ENCODE measurements at places on chromosomes 11 and 22. TPM values are rescaled to one million over a fixed set of nuclear protein-coding genes. Genes with fewer than 3 reads are reported as not detected.

Gene CLMP
- total RNA-seq = 4.4 TPM

Gene OR6T1
- total RNA-seq = not detected

DNA sequence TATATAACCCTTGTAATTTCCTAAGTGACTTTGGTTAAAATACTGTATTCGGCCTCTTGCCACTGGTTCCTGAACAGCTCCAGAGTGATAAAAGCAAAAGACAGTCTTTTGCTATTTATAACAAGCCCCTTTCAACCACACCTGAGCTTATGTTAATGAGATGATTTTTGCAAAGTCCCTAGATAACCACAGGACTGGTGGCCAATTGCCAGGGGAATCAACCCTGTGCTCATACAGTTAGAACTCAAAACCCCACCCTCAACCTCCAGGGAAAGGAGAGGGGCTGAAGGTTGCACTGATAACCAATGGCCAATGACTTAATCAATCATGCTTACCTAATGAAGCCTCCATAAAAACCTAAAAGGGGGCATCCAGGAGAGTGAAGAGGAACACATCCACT is 77.9 kb downstream of the SIK3 start:
- H3K4me1 ChIP-seq = peaks cover 57% of the 10 kb centered on the region
- no peaks in the 10 kb centered on the region for H3K27me3 ChIP-seq
- H3K4me3 ChIP-seq = no peak overlapping the region
- H3K27ac ChIP-seq = no peak overlapping the region
- no peaks in the 10 kb centered on the region for H3K36me3 ChIP-seq

DNA sequence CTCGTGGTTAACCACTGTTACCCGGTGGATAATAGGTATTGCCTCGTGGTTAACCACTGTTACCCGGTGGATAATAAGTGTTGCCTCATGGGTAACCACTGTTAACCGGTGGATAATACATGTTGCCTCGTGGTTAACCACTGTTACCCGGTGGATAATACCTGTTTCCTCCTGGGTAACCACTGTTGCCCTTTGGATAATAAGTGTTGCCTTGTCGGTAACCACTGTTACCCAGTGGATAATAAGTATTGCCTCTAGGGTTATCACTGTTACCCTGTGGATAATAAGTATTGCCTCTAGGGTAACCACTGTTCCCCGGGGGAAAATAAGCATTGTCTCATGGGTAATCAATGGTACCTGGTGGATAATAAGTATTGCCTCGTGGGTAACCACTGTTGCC is 15.0 kb upstream of the NXPE4 start:
- DNase-seq = no peak
- no peaks in the 10 kb centered on the region for H3K27me3 ChIP-seq
- H3K36me3 ChIP-seq = no peaks in the 10 kb centered on the region
- no peaks in the 10 kb centered on the region for H3K4me1 ChIP-seq
- no peak overlapping the region for H3K27ac ChIP-seq
- no peak overlapping the region for H3K4me3 ChIP-seq

GRCh38 chr11:67354075-67355022 is 1.0 kb upstream of the POLD4 start:
- peaks cover 56% of the 10 kb centered on the region for H3K4me1 ChIP-seq
- peak overlapping the region; percentile 97 for H3K4me3 ChIP-seq
- H3K27ac ChIP-seq = peak overlapping the region; percentile 100
- DNase-seq = peak; percentile 79
- no peaks in the 10 kb centered on the region for H3K27me3 ChIP-seq

DNA sequence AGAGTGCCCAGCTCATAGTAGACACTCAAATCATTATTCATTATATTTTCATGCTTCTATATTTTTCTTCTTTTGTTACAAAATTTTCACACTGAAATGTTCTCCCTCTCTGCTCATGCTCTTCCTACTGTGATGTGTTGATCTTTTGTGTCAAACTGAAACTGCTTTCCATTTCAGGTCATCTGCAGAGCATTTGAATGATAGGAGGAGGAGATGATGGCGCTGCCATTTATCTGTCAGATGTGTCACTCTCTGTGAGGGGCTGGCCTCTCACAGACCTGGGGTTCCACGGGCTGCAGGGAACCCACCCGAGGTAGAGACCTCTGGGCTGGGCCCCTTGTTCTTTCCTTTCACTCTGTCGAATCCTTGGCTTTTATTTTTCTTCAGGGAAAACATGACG is 41.1 kb downstream of the OR10A6 start:
- DNase-seq = no peak
- H3K4me1 ChIP-seq = peaks cover 6% of the 10 kb centered on the region
- no peaks in the 10 kb centered on the region for H3K36me3 ChIP-seq
- no peaks in the 10 kb centered on the region for H3K27me3 ChIP-seq
- no peak overlapping the region for H3K4me3 ChIP-seq
- no peak overlapping the region for H3K27ac ChIP-seq

Gene DCPS
- 10.1 TPM for total RNA-seq

GRCh38 chr22:42720263-42721044 is at the start of gene A4GALT:
A4GALT (minus strand) TSS chr22:42720870; CDS start chr22:42693951, 26,919 bp downstream.
- no peaks in the 10 kb centered on the region for H3K36me3 ChIP-seq
- DNase-seq = no peak

DNA sequence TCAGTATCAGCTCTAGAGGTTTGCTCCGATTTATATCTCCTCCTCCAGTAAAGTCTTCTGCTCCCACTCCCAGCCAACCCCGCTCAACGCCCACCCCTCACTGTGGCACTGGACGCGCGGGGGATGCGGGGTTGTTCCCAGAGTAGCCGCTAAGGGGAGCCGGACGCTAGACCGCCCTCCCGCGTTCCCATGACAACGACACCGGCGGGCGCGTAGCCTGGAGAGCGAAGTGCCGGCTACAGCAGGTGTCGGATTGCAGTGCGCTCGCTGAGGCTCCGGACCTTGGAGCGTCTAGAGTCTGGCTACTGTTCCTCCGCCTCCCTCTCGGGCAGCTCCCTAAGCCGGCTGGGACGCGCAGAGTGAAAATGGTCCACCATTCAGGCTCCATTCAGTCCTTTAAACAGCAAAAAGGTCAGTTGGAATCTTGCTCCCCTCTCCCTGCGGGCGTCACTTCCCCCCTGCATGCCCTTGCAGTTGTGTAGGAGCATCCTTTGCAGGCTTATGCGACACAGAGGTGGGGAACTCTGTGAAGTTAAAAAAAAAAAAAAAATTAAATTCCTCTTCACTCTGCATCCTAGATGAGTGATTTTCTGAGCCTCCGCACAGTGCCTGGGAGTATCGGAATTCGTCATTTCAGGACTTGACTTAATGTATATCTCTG is at the start of gene ANO3:
Gene ANO3 (plus strand): TSS at position 220 of the 661 bp plus-strand sequence. CDS start 146 bp downstream, at position 366.
- H3K36me3 ChIP-seq = no peaks in the 10 kb centered on the region
- H3K4me3 ChIP-seq = peak within 1 kb of the TSS; percentile 30
- peak; percentile 30 for DNase-seq
- H3K27ac ChIP-seq = no peak within 1 kb of the TSS

Gene FAM181B
- total RNA-seq = not detected

Gene CASP12
- not detected for total RNA-seq

- DNase-seq = no peak
- no peaks in the 10 kb centered on the region for H3K27me3 ChIP-seq
- no peak overlapping the region for H3K27ac ChIP-seq
- no peaks in the 10 kb centered on the region for H3K4me1 ChIP-seq
- H3K36me3 ChIP-seq = no peaks in the 10 kb centered on the region
- H3K4me3 ChIP-seq = no peak overlapping the region
Observed at GRCh38 chr11:117677729-117678310, 119.2 kb downstream of the DSCAML1 start.

Gene NPAS4
- not detected for total RNA-seq

- H3K36me3 ChIP-seq = no peaks in the 10 kb centered on the region
- no peak overlapping the region for H3K27ac ChIP-seq
- H3K4me1 ChIP-seq = no peaks in the 10 kb centered on the region
- DNase-seq = no peak
- no peak overlapping the region for H3K4me3 ChIP-seq
Observed at GRCh38 chr22:49368976-49369725, 458.5 kb downstream of the BRD1 start.

Gene TNNI2
- total RNA-seq = 0.46 TPM

- H3K27ac ChIP-seq = no peak overlapping the region
- no peaks in the 10 kb centered on the region for H3K27me3 ChIP-seq
- DNase-seq = peak; percentile 42
- H3K4me1 ChIP-seq = peaks cover 4% of the 10 kb centered on the region
Observed at GRCh38 chr11:2737866-2738265, 38.1 kb upstream of the KCNQ1OT1 start.

Gene OSM
- not detected for total RNA-seq

DNA sequence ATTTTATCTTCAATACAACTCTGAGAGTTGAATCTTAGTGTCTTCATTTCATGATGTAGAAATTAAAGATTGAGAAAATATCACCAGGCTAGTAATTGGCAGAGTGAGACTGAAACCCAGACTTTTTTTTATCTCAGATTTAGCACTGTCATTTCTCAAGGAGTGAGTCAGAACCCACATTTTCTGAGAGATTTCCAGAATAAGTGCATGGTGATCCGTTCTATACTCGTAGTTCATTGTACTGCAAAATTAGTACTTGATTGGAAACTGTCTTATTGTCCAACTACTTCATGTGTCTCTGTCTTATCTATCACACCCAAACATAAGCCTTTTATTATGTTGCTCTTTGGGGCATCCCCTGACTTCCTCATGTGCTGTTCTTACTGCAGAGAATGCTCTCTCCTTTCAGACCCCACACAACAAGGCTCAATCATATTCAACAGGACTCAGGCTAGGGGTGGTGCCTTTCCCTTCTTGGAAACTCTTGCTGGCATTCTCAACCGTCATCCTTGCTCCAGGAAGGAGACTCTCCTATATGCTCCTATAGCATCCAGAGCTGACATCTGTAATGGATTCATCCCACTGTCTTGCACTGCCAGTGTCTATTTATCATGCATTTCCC is 76.7 kb upstream of the BLID start:
- H3K27ac ChIP-seq = peak overlapping the region; percentile 43
- no peak overlapping the region for H3K4me3 ChIP-seq
- peaks cover 29% of the 10 kb centered on the region for H3K4me1 ChIP-seq
- no peak for DNase-seq
- no peaks in the 10 kb centered on the region for H3K27me3 ChIP-seq
- H3K36me3 ChIP-seq = no peaks in the 10 kb centered on the region

DNA sequence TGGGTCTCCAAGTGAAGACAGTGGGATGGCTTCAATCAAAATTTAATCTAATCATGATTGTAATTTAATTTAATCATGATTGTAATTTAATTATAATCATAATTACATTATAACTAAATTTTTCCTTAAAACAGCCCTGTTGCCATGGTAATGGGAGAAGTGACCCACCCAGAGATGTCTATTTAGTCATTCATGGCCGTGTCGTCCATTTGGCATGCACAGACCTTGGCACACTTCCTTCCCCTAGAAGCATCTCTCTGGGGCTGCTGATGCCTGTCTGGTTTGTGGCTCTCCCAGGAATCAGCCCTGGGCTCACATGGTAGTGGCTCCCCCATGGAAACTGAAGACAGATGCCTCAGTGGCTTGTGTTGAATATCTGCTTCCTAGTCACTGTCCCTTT is 27.0 kb downstream of the P4HA3 start:
- H3K27ac ChIP-seq = no peak overlapping the region
- no peaks in the 10 kb centered on the region for H3K27me3 ChIP-seq
- no peak for DNase-seq
- no peaks in the 10 kb centered on the region for H3K4me1 ChIP-seq
